ENCODE measurements at places on chromosomes 12 and 14.

DNA sequence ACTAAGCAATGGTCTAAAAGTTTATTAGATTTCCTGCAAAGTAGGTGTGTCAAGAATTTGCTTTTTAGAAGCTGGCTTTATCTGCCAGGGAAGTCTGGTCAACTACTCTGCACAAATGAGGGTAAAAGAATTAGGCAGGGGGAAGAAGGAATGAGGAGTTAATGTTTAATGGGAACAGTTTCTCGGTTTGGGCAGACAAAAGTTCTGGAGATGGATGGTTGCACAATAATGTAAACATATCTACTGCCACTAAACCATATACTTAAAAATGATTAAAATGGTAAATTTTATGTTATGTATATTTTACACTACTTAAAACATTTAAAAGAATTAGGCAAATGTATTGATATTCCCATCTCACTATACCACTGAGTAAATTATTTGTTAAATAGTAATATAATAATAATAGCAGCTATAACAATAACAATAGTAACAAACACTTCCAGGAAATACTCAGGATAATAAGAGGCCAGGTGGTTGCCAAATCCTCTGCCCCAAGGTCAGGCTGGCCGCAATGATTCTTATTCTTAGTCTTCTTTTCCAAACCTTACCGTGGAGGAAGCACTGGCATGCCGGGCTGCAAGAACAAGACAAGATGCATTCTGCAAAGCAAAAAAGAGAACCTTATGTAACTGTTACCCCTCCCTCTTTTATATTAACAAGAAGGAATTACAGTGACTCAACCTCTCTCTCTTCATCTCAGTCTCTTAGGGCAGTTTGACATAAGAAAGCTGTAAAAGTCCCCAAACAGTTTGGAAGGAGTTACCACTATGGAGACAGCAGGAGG lies 13.9 kb downstream of the CS start:
- no peak for DNase-seq

- DNase-seq: no peak
Measured at GRCh38 chr14:92866901-92867865, 55.8 kb upstream of the CHGA start.

DNA sequence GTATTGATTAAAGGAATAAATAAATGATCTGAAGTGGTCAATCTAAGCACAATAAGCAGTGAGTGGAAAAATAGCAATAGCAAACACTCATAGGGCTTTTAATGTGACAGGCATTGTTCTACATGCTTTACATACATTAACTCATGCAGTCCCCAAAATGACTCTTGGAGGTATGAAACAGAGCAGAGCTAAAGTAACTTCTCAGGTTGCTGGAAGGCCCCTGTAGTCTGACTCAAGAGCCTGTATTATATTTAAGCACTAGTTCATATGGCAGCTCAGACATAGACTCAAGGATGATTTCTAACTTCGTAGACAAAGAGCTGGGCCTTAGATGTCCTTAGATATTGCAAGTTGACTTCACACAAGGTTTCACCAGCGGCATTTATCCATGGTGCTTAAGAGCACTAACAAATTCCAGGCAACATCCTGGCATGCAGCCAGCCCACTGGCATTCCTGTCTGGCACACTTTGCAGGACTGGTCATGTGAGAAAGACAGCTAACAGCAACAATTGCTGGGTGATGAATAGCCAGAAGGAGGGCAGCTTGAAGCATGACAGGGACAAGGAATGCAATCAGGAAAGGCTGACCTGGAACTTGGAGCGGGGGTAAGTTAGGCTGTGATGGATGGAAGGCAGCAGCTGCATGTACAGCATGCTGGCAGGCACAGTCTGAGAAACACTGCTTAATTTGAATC lies 22.9 kb upstream of the KTN1 start:
- peak; percentile 19 for DNase-seq

DNA sequence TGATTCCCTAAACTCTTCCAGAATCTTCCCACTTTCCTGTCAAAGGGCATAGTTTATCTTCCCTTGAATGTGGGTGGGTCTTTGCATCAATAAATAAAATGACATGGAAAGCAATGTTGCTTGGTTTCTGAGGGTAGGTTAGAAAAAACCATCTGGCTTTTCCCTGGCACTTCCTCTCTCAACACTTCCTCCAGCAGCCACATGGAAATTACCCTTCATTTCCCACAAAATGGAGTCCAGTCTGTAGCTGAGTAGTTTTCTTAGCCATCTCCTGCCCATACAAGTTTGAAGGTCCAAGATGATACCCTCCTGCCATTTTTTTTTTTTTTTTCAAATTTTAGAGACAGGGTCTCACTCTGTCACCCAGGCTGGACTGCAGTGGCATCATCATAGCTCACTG lies 11.1 kb upstream of the NDUFA12 start:
- no peak for DNase-seq

DNA sequence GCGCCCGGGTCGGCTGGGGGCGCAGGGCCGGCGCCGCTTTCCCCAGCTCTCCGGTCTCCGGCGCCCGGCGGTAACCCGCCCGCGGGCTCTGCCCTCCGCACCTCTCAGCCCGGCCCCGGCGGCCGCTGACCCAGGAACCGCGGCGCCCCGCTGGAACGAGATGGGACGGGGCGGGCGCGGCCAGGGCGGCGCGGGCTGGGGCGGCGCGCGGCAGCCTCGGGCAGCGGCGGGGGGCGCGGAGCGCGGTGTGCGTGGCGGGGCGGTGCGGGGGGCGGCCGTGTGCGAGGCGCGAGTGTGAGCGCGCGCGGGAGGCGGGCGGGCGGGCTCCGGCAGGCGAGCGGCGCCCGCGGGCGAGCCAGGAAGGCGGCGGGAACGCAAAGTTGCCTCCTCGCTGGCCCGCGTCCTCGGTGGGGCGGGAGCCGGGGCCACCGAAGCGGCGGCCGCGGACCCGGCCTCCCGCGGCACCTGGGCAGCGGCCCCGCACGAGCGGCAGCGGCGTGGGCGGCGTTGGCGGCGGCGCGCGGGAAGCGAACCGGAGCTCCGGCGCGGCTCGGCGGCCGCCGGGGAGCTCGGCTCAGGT lies 671 bp upstream of the DIO3 start:
- no peak for DNase-seq

- DNase-seq: no peak
Measured at GRCh38 chr12:46177025-46177424, 91.8 kb downstream of the SLC38A1 start.

DNA sequence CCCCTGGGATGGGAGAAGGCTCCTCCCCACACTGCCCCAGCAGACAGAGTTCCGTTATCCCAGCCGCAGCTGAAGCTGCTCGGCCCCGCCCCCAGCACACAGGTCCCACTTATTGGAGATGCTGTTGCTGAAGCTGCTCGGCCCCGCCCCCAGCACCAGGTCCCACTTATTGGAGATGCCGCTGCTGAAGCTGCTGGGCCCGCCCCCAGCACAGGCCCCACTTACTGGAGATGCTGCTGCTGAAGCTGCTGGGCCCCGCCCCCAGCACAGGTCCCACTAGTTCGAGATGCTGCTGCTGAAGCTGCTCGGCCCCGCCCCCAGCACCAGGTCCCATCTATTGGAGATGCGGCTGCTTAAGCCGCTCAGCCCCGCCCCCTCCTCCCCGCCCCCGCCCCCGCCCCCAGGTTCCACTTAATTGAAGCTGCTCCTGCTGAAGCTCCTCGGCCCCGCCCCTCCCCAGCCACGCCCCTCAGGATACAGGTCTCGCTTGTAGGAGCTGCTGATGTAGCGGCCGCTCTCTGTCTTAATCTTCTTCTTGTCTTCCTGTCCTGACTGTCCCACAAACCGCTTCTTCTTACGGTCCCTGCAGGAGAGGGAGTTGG lies 12.0 kb downstream of the CFAP73 start:
- DNase-seq: no peak

GRCh38 chr12:86931714-86932113 lies 675.5 kb upstream of the MGAT4C start:
- no peak for DNase-seq

DNA sequence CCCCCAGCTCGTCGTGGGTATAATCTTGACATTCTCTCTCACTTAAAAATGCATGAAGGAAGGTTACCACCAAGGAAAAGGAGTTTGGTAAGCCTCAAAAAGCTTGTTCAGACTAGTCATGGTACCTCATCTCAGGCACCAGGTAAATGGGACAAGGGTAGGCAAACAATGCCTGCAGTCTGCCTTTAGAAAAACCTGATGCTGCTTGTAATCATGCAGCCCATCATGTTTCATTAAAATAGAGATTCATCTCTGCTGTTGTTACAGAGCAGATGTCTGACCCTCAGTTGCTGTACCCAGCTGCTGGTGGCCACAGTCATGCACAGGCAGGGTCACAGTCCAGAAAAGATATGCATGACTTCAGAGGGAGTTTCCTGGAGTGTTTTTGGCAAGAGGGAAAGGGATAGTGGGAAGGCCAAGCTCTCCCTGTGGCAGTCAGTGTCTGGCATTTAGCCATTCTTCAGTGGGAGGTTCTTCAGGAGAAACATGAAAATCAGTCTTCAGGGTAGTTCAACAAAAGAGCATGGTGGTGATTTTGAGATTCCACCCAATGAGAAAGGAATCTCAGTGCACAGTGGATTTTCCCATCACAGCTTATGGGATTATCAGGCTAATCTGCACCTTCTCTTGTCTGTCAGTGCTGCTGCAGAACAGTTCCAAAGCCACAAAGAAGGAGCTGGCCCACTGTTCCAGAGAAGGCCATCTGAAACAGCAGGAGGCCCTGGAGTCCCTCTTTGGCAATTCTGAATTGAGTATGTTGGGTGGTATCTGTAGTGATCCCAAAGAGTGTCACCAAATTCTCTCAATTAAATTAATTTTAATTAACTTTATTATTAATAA lies 202.7 kb upstream of the FRMD6 start:
- no peak for DNase-seq

- no peak for DNase-seq
Measured at GRCh38 chr12:92601176-92601575, 101.6 kb upstream of the PLEKHG7 start.

DNA sequence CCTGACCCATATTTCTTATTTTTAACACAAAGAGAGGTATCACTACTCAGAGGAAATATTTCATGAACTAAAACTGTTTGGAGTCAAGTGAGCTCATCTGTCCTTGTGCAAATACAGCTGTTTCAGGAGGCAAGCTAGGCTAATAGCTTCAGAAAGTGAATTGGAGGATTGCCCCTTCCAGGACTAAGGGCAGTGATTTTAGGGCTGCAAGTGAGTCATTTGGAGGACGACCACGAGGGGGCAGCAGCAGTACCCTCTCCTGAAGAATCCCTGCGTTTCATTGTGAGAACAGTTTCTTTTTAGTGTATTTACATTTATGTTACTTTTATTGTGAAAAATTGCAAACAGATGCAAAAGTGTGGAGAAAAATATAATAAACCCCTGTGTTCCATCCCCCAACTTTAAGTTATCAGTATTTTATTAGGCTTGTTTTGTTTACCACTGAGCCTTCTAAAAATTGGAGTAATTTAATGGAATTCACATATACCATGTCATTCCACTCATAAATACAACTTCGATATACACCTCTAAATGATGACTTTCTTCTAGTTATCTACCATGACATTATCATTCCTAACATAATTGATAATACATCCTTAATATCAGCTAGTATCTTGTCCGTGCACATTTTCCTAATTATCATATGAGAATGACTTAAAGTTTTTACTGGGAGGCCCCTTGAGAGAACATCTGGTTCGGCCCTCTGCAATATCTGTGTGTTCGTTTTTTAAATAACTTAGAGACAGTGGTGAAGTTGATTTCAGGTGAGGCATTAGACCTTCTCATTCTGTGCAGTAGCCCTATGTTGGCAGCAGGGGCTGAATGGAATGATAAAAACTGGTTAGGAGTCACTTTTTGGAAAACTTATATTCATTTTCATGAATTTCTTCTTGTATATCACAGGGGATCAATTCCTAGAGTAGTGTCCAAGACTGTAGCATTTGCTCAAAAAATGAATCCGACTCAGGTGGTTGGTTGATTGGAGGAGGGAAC lies 13.7 kb downstream of the FOXJ2 start:
- no peak for DNase-seq

- no peak for DNase-seq
Measured at GRCh38 chr14:26841326-26841725, 243.5 kb upstream of the NOVA1 start.

- DNase-seq: peak; percentile 26
Measured at GRCh38 chr12:94545935-94546771, 86.5 kb upstream of the CEP83 start.

- no peak for DNase-seq
Measured at GRCh38 chr12:34342048-34342447, 319.8 kb downstream of the ALG10 start.

DNA sequence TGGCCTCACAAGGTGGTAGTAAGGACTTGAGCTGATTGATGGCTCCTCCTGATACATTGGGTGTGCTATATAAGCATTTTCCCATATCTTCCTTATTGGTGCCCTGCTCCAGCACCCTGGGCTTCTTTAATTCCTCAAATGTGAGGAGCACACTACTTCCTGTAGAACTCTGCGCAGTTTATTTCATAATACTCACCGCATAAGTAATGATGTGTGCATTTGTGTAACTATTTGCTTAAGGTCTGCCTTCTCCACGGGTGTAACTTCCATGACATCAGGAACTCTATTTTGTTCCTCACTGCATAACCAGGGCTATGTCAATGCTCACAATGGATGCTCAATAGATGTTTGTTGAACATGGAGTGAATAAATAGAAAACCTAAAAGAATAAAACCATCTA lies 392.2 kb downstream of the SEC23A start:
- no peak for DNase-seq

DNA sequence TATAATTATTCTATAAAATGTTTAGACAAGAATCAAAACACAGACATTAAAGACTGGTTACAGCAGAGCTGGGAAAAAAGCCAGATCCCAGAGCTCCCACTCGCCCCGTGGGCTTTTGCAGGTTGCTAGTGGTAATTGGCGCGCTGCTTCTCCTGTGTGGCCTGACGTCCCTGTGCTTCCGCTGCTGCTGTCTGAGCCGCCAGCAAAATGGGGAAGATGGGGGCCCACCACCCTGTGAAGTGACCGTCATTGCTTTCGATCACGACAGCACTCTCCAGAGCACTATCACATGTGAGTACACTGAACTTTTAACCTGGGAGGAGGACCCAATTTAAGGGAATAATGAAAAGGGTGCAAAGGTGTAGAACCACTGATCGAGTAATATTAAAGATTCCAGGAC lies 7.5 kb downstream of the TMEM52B start:
- peak; percentile 12 for DNase-seq

- DNase-seq: no peak
Measured at GRCh38 chr12:74537126-74537706, 419 bp upstream of the ATXN7L3B start.

DNA sequence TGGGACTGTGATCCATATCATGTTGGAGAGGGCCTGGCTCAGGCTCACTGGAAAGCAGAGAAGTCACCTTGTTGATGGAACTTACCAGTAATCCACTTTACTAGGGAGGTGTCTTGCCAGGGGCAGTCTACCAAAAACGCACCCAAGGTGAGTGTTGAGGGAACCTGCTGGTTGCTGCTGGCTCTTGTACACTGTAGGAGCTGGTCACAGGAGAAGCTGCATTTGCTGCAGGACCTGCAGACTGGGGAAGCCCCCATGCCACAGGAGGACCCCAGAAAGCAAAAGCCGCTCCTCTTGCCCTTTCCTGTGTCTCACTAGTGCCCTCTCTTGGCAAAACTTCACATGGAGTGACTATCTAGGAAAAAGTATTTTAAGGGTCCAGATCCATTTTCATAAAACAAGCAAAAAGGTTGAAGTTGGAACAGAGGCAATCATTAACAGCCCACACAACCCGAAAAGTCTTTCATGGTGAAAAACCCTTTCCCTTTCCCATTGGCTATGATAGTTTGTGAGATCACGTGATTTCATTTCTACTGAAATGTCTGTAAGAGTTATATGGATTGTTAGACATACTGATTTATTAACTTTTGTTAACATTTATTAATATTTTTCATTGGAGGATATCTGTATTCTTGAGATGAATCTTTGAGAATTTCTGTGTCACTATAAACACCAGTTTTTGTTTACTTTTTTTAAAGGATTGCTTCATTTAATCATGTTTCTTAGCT lies 59.2 kb downstream of the RASSF8 start:
- peak; percentile 25 for DNase-seq
